ENCODE measurements at places on chromosomes 4 and X.

DNA sequence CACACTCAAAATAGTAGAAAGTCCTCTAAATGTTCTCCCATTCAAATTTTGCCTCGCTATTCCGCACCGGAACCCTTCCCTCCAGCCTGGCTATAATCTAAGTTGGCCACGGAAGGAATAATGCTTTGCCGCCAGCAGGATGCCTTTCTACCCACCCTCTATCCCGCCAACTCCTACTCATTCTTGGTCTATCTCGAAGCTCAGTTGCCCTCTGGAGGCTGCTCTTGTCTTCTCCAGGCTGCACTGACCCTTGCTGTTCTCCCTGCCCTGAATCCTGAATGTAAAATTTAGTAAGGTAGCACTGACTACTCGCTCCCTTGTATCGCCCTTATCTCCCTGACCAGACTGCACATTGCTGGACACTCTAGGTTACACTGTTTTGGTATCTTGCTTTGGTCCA, 212.4 kb downstream of the MGST2 start:
- DNase-seq: no peak

DNA sequence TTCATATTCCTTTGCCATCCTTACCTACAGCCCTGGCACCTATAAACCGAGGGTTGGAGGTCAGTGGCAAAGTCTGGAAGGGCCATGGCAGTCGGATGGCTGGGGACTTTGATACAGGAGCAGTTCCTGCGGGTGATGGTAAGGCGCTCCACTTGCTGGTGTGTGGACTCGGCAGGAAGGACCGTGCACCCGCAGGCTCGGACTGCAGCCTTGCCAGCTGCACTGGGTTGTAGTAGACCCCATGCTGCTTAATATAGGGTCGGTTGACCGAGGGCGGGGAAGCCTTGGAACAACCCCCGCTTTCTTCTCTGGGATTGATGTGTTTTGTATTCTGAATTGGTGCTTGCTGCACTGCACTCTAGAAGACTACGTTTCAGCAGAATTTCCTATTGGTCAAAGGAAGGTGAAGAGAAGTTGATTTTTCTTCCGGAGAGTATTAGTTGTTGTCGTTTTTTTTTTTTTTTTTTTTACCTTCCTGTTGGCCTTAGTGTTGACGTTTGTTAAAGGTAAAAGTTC, 638 bp downstream of the BLTP1 start:
- DNase-seq: no peak

GRCh38 chrX:102934624-102935023, 2.4 kb upstream of the RAB40AL start:
- DNase-seq: no peak

DNA sequence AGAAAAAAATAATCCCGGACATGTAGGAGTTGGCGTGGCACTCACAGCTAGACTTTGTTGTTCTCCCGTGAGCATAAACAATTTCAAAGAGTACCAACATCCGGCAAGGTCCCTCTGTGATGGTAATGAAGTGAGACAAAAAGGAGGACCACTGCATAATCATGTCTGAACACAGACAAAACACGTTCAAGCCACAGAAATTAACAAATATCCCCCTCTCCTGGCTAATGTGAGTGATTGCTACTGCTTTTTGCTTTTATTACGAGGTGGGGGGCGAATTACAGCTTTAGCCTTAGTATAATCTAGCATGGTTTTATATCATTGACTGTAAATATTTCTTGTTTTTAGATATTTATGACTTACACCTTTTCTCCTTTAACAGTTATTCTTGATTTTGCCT, 118.5 kb downstream of the PLS3 start:
- DNase-seq: no peak

DNA sequence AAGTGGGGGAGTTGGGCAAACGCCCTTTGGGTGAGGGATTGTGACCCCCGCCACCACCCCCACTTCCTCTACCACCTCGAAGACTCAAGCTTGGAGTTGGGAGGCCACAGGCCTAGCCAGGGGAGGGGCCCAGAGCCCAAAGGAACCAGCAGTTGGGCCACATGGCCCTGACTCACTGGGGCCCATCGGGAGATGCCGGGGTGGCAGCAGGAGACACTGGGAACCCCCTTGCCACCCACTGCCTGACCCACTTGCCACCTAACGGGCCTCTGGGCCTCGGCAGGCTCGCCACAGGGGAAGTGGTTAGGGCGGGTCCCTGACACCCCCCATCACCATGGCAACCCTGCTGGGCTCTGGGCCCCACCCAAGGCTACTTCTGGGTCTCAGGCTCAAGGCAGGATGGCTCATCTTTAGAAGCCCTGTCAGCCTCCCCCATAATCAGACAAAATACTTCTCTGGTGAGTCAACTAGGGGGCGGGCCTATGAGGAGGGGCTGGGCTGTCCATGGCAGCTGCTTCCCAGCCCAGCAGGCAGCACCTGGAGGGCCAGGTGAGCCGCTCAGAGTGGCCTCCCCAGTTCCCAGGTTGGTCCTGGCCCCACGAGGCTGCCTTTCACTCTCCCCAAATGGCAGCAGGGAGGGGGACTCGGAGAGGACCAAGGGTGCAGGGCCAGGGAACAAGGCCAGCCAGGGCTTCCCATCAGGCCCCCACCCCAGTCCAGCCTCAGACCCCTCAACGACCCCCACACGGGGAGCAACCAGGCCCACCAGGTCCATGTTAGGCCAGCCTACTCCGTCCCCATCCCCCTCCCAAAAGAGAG, 5.6 kb downstream of the FLNA start:
- DNase-seq: no peak

GRCh38 chrX:4663085-4663484, 949.6 kb upstream of the PRKX start:
- DNase-seq: no peak

GRCh38 chr4:144204431-144204830, 63.9 kb upstream of the GYPA start:
- DNase-seq: no peak

DNA sequence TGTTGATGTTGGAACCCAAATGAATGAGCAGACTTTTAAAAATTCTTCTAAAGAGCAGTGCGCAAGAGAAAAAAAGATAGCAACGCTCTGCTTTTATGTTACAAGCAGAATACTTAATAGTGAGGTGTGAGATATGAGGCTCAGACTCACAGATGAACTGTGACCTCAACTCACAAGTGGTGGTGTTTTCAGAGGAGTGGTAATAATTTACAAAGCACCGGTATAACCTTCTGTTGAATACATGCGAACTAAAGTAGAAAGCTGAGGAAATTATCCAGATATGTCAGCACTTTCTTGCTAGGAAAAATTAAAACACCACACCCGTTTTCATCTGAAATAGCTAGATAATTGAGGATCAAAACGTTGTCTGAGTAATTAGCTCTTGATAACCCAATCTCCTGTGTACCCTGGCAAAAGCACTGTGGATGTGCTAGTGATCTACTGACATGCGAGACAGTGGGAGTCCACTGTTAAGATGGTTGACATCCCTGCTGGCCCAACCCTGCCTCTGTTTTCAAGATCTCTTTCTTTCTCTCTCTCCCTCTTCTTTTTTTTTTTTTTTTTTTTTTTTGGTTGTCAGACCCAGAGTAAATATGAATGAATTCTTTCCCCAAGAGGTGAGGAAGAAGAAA, 6.9 kb upstream of the TLL1 start:
- no peak for DNase-seq

GRCh38 chrX:42955349-42955748, 177.4 kb upstream of the PPP1R2C start:
- DNase-seq: no peak

GRCh38 chr4:153438916-153439756, 27.0 kb upstream of the TMEM131L start:
- no peak for DNase-seq
